ENCODE measurements at places on chromosomes 16 and 17.

DNA sequence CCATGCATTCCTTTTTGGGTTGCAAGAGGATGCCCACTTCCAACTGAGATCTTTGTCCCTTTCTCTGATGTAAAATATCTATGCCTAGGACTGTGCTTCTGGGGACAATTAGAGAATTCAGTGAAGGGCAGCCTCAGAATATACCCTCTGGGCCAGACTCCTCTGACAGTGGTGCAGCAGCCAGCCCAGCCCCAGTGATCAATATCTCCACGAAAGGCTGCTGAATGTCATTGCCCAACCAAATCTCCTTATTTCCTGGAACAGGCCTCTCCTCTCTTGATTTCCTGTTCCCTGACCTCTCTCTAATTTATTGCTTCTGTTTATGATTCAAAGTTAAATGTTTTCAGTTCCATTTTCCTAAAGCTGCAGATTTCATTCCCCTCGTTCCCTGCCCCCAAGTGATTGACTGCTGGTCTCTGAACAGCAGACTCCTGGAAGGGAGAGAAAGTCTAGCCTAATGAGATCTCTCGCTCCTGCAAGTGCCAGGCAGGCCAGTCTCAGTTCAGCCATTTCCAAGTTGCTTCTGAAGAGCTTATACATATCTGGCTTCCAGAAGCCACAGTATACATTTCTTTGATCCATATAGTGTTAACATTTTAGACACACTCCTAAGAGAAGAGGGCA, 104.4 kb upstream of the SALL1 start:
- no peak for DNase-seq

- no peak for DNase-seq
Measured at GRCh38 chr16:51244887-51245657, 94.0 kb upstream of the SALL1 start.

DNA sequence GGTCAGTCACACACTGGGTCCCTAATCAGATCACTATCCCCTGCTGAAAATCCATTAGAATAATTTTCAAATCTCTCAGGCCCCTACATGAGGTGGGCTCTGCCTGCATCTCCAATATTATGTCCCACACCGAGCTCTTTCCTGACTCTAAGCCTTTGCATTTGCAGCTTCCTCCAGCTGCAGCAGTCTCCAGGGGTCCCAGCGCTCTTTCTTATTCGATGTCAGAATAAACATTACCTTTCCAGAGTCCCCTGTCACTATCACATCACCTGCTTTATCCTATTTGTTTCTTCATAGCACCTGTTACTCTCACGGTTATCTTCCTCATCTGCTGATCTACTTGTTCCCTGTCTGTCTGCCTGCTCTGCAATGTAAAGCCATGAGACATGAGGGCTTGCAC, 57.3 kb upstream of the MON1B start:
- DNase-seq: no peak

GRCh38 chr16:67841198-67841815, 813 bp upstream of the THAP11 start:
- no peak for DNase-seq

DNA sequence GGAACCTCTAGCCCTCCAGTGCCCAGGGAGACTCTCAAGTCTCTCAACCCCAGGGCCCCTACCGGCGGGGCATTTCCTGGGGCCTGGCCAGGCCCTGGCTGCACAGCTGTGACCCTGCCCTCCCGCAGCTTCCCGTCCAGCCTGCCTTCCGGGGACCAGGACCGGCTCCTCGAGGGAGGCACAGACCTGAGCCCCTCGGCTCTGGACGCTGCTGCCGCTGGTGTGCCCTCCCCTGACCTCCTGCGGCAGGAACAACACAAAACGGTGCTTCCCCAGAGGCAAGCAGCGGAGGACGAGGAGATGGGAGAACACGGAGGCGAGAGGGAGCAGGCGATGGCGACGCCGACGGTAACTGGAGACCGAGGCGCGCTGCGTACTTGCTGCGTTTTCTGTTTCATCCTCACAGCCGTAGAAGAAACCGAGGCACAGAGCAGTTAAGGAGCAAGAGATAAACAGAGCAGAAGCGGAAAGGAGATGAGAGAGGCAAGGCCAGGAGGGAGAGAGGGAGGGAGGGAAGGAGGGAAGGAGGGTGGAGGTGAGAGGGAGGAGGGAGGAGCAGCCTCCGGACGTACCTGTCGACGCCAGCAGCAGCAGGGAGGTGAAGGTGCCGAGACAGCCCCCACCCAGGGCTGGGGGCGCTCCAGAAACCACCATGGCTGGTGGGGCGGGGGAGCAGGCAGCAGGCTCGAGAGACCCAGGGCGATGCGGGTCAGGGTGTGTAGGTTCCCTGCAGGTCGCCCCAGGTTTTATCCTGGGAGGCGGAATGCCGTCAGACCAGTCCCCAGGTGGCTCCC, at the start of gene PRSS22:
Gene PRSS22, minus strand, starts transcription at position 720 of the 794 bp plus-strand sequence. Its CDS starts 66 bp downstream, at position 654.
- no peak for DNase-seq

- DNase-seq: no peak
Measured at GRCh38 chr17:33651686-33652085, 358.6 kb upstream of the ASIC2 start.
